ENCODE measurements at places on chromosomes 12 and 14. TPM values are rescaled to one million over a fixed set of nuclear protein-coding genes. Genes with fewer than 3 reads are reported as not detected.

DNA sequence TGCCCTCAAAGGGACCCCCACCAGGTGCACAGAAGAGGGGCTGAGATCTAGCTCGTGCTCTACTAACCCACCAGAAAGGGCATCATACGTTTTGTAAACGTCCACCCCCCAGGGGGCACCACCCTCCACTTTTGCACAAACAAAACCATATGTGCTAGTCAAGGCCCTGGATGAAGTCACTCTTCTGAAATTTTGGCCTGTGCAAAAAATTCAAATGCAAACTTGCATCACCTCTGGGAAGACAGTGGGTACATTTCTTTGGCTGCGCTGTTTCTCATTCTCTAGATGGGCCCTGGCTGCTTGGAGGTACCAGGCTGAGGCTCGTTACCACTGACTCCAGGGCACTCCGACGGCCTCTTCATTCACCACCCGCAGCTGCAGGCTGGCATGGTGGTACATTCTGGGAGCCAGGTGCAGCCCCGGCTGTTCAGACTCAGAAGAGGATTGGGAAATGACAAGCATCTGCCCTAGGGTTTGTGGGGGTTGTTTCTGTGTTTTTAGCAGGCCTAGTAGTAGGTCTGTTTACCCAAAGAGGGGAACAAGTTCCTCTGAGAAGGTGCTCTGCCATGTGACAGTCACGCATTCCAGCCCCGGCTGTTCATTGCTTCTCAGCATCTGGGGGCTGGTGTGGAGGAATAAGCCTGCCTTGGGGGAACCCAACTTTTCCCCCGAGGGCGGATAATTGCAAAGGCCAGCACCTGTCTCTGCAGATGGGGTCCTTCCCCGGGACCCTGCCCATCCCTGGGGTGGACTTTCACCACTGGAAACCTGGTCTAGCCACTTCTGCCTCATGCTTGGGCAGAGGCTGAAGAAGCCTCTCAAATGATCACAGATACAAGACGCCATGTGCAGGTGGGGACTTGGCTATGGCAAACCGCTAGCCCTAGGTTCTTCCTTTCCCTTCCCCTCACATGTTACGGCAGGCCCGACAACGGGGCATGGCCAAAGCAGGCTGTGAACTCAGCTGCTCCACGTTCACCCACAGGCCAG lies 147.6 kb downstream of the DPF3 start:
- no peak for DNase-seq

GRCh38 chr14:27078191-27078590 lies 480.4 kb upstream of the NOVA1 start:
- DNase-seq, result no peak

GRCh38 chr12:60863421-60863820 lies 1267.6 kb downstream of the SLC16A7 start:
- no peak for DNase-seq

DNA sequence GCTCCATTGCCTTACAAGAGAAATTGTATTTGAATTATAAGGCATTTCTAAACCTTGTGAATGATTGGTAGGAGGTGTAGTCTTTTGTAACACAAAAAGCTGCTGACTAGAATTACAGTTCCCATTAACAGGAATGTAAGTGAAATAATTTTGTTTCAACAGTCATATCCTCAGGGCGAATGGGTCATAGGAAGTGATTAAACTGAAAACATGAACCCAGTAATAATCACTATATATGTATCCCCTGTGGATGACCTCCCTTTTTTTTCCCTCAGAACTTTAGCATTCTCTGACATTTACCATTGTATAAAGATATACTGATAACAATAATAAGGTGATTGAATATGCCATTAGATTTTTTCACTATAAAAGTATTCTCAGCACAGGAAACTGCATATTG lies 312.3 kb downstream of the ATP23 start:
- DNase-seq, result no peak

DNA sequence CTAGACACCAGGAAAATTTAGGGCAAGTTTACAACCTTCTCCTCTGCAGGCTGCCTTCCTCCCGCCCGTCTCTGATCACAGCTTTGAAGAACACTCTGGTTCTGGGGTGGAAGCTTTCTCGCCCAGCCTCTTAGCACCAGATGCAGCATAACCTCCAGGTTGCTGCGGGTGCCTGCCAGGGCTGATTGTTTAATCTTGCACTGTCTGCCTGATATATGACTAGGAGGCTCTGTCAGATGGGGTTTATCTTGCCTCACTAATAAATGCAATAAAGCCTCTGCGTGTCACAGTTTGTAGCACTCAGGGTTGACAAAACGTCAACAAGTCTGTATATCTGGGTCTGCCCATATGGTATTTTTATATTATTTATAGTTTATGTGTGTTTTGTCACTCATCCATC lies 388.2 kb downstream of the FUT8 start:
- no peak for DNase-seq

- peak; percentile 39 for DNase-seq
Measured at GRCh38 chr12:53231921-53232645, at the start of gene RARG. TSS of gene RARG (minus strand) at chr12:53232209. CDS start at chr12:53227545, 4,664 bp downstream.

DNA sequence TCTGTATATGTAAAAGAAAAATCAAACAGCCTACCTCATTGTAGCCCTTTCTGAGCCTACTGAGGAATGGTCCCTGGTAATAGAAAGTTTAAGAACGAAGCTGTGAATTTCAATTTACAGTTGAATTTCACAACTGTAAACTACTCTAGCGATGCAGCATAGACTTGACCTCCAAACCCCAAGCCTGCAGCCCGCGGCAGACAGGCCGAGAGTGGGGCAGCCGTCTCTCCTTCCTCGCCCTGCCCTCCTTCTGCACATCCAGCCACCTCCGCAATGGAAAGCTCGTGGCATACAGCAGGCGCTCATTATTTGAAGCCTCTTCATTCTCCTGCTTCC lies 15.3 kb downstream of the RNASE2 start:
- DNase-seq, result no peak

- DNase-seq, result no peak
Measured at GRCh38 chr14:89351516-89352404, 65.3 kb downstream of the FOXN3 start.

- no peak for DNase-seq
Measured at GRCh38 chr12:104280717-104281458, 22.7 kb upstream of the EID3 start.

GRCh38 chr12:39993268-39993667 lies 112.6 kb downstream of the SLC2A13 start:
- DNase-seq, result no peak

DNA sequence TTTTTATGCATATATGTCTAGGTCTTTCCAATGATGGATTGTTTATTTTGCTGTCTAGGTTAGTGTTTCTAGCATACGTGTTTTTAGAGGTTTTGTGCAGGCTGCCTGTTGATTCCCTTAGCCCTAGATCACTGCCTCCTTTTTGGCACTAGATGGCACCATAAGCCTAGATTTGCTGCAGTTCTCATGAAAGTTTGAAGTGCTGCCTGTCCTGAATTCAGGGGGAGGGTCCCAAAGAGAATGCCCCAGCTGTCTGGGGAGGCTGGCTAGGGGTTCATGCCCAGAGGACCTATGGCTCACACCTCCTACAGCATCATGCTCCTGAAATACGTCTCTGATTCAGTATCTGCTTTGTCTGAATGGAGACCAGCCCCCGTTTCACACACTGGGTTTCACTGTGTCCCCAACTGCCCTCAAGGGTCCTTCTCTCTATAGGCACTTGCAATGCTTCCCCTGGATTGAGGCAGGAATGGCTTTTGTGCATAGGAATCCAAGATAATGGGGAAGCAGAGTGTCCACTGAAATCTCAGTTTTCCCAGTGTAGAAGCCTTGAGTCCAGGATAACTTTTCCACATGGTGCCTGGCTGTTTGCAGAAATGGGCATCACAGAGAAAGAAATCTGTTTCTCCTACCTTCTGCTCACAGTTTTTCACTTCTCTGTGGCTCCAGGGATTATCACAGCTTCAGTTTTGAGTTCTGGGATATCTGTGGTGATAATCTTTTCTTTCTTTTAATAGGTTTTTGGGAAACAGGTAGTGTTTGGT lies 14.2 kb upstream of the TXNRD1 start:
- no peak for DNase-seq

- DNase-seq, result no peak
Measured at GRCh38 chr12:109736552-109737108, 23.0 kb downstream of the FAM222A start.

DNA sequence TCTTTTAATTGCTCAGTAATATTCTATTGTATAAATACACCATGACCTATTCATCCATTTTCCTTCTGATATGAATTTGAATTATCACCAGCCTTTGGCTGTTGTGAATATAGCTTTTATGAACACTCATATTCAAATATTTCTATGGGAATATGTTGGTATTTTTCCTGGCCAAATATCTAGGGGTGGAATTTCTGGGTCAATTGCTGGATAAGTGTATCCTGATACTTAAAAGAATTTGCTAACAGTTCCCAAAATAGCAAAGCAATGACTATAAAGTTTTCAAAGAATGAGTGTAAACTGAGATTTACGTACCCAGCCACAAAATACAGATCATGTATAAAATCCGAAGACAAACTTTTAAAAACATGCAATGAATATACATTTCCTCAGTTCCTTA lies 148.7 kb upstream of the CLEC14A start:
- no peak for DNase-seq

- no peak for DNase-seq
Measured at GRCh38 chr14:22888662-22889061, 5.6 kb downstream of the REM2 start.

DNA sequence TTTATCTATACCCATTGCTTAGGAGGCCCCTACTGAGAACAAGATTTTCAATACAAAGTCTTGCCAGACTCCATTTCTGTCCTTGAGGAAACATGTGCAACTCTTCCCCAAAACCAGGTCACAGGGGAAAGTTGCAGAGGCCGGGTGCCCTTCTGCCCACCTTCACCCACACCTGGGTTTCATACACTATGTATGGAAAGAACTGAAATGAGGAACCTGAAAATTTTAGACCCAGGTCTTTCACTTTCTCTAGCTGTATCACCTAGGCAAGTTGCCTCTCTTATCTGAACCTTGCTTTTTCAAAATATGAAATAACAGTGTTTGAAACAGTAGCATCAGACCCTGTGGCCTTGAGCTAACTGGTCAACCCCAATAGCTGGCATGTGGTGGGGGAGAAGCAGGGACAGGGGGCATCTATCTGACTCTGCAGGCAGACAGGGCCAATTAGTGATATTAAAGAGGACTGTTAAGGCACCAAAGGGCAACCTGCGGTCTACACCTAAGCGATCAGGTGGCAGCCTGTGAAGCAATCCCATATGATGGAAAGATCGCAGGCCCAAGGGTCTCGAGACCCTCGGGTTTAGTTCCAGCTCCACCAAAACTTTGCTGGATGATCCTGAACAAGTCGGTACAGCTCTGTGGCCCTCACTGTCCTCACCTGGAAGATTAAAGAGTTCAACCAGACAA lies 346.5 kb downstream of the BCL11B start:
- DNase-seq, result no peak

DNA sequence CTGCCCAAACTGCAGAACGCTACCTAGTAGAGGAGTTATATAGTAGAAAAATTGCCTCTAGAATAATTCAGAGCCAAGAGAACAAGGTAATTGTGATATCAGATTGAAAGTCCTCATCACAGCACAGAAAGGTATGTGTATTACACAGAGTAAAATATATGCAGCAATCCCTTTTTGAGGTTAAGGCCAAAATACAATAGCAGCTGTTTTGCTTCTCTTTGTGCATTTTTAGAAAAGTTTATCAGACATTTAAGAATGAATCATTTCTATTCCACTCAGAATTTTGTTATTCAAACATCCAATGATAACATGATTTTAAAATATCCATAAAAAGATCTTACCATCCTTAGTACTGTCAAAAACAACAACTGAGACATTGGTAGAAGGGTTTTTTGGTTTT lies 45.1 kb downstream of the GNPTAB start:
- DNase-seq, result no peak

GRCh38 chr14:104601786-104602185 lies 2.8 kb downstream of the TMEM179 start:
- no peak for DNase-seq

DNA sequence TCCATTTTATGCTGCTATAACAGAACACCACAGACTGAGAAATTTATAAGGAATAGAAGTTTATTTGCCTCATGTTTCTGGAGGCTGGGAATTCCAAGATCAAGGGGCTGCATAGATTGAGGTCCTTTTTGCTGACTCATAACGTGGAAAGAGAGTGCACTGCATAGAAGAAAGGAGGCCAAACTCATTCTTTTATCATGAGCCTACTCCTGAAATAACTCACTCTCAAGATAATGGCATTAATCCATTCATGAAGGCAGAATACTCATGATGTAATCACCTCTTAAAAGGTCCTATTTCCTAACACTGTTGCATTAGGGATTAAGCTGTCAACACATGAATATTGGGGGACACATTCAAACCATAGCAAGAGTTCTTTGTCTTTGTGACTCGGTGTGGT lies 60.0 kb upstream of the FBXO33 start:
- DNase-seq, result no peak

GRCh38 chr14:100898935-100899883 lies 4.3 kb downstream of the RTL1 start:
- DNase-seq, result peak; percentile 43

GRCh38 chr14:89422181-89422951 lies 5.3 kb upstream of the FOXN3 start:
- no peak for DNase-seq

GRCh38 chr12:88951177-88951576 lies 370.9 kb upstream of the KITLG start:
- no peak for DNase-seq

- DNase-seq, result no peak
Measured at GRCh38 chr12:120711411-120711810, 1.2 kb downstream of the UNC119B start.

DNA sequence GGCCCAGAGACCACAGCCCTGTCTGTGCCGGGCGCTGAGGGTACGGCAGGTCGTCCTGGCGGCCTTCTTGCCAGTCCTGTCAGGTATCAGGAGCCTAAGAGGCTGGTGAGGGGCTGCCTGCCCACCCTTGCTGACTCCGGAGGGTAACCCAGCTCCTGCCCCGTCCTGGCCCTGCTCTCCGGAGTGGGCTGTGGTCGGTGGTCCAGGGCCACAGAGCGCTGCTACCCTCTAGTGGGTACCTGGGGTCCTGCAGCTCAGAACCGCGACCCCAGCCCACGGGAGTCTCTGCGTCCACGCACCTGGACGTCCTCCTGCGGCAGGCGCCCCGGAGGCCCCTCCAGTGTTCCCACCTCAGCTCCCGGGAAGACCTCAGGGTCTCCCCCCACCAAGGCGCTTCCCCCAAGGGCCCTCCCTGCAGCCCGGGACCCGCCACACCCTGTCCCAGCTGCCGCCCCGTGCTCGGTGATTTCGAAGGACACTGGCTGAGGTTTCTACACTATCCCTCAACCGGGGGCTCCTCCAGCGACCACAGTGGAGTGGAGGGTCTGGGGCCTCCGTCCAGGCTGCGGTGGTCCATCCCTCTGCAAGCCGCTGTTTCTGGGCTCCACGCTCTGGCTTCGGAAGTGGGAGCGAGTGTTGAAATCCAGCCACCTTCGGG lies 75.9 kb upstream of the FBRSL1 start:
- DNase-seq, result no peak

RBP5 gene
- 0.96 TPM for total RNA-seq

CLEC1A gene
- 13.2 TPM for total RNA-seq

AP4S1 gene
- total RNA-seq, result 4.2 TPM

SLC2A14 gene
- total RNA-seq, result not detected

SPTB gene
- total RNA-seq, result 14.9 TPM

NEK9 gene
- total RNA-seq, result 116 TPM

PCED1B gene
- total RNA-seq, result 1.5 TPM

NACA gene
- total RNA-seq, result 490 TPM

FAM90A1 gene
- total RNA-seq, result not detected

POTEM gene
- total RNA-seq, result not detected

CD4 gene
- 2.6 TPM for total RNA-seq

INHBE gene
- not detected for total RNA-seq

AKAP6 gene
- total RNA-seq, result 21.1 TPM

RAD9B gene
- not detected for total RNA-seq

CLEC7A gene
- total RNA-seq, result 6.0 TPM

EXOC3L4 gene
- not detected for total RNA-seq

CCDC177 gene
- total RNA-seq, result not detected

WASHC3 gene
- 36.4 TPM for total RNA-seq
